ENCODE measurements at places on chromosomes 11 and 22.

GRCh38 chr11:16454289-16454863 lies 98.0 kb upstream of the SOX6 start:
- no peak for DNase-seq

GRCh38 chr11:70763606-70764005 lies 365.3 kb downstream of the CTTN start:
- no peak for DNase-seq

- DNase-seq = no peak
Observed at GRCh38 chr11:114157476-114158050, 98.1 kb downstream of the ZBTB16 start.

GRCh38 chr11:61694602-61694939 lies 14.4 kb downstream of the DAGLA start:
- no peak for DNase-seq

DNA sequence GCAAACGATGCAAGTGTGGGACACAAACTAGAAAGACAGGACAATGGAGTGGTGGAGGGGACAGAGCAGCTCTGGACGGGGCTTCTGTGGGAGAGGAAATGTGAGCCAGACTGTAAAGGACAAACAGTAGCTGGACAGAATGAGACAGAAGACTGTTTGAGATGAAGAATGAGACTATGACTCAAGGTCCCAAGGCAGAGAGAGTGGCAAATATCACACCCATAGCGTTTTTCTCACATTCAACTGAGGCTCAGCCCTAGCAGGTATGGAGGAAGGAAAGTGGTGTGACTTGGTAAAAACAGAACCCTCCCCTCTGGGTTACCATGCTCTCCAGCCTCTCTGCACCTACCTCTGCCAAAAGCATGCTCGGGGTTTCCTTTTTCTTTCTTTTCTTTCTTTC lies 96.5 kb downstream of the RPL27A start:
- no peak for DNase-seq

- DNase-seq = no peak
Observed at GRCh38 chr11:117092951-117093590, 5.2 kb downstream of the SIK3 start.

GRCh38 chr11:102729849-102730815 lies 5.4 kb upstream of the MMP8 start:
- no peak for DNase-seq

GRCh38 chr22:50296658-50297490 lies 10.6 kb downstream of the PLXNB2 start:
- no peak for DNase-seq

DNA sequence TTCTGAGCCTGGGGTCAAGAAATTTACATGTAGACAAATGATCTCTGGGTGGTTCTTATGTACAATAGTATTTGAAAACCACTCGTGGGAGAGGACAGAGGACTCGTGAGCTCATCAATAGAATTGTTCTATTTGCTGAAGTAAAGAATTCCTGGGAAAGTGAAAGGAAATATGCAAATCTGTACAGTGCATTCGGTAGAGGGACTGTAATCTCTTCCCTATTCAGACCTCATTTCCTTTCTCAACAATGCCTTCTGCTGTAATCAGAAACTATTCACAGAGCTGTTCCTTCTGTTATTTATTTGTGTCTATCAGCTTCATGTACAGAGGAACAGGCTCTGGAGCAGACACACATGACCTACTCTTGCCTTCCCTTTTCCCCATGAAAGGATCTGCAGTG lies 709.4 kb upstream of the KIRREL3 start:
- DNase-seq = no peak

DNA sequence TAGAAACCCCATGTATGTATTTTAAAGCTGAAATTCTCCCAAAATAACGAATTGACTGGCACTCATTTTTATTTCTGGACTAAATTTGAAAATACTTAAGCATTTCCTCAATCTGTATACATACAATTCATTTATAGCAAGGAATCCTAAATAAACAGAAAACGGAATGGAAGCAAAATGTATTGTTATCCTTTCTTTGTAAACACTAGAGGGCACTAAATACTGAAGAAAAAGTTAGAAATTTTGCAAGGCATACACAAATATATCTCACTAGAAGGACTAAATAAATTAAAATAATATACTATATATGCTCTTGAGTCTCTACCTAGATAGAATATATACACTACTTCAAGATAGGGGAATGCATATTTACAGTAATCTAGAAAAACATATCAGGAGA lies 23.1 kb upstream of the ANO5 start:
- DNase-seq = no peak

- DNase-seq = no peak
Observed at GRCh38 chr11:36019722-36020121, 75.9 kb downstream of the LDLRAD3 start.

GRCh38 chr11:111723595-111723994 lies 42.6 kb downstream of the PPP2R1B start:
- no peak for DNase-seq

GRCh38 chr22:45441138-45441537 lies 27.6 kb downstream of the RIBC2 start:
- peak; percentile 27 for DNase-seq
